ENCODE measurements at places on chromosomes 5 and 9.

- no peak overlapping the region for H3K4me3 ChIP-seq
- H3K27me3 ChIP-seq, result no peaks in the 10 kb centered on the region
- H3K27ac ChIP-seq, result no peak overlapping the region
- DNase-seq, result peak; percentile 56
- H3K4me1 ChIP-seq, result no peaks in the 10 kb centered on the region
Measured at GRCh38 chr5:74919487-74919886, 53.3 kb upstream of the FAM169A start.

DNA sequence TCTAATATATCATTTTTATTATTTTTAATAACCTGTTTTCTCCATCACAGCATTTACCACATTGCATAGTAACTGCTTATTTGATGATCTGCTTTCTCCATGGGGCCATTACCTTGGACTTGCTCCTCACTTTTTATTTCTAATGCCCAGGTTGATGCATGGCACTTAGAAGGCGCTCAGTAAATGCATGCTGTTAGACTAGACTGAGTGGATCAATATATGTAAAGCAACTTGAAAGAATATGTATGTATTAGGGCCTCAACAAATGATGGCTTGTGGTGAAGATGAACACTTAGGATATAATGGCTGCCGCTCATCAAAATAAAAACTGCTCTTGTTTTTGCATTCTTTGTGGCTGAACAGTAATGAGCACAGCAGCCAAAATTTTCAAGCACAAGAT lies 5.8 kb downstream of the DAPK1 start:
- no peaks in the 10 kb centered on the region for H3K27me3 ChIP-seq
- DNase-seq, result no peak
- no peaks in the 10 kb centered on the region for H3K36me3 ChIP-seq

- H3K4me3 ChIP-seq, result peak overlapping the region; percentile 83
- no peaks in the 10 kb centered on the region for H3K36me3 ChIP-seq
- peak overlapping the region; percentile 63 for H3K27ac ChIP-seq
- peaks cover 3% of the 10 kb centered on the region for H3K4me1 ChIP-seq
- DNase-seq, result peak; percentile 47
- H3K27me3 ChIP-seq, result peaks cover 37% of the 10 kb centered on the region
Measured at GRCh38 chr9:110048976-110049698, 158.8 kb downstream of the C9orf152 start.

GRCh38 chr5:68286612-68286912 lies 71.0 kb downstream of the PIK3R1 start:
- peak overlapping the region; percentile 60 for H3K27ac ChIP-seq
- peaks cover 23% of the 10 kb centered on the region for H3K4me1 ChIP-seq
- H3K27me3 ChIP-seq, result no peaks in the 10 kb centered on the region
- H3K36me3 ChIP-seq, result peaks cover 14% of the 10 kb centered on the region
- no peak for DNase-seq
- no peak overlapping the region for H3K4me3 ChIP-seq

DNA sequence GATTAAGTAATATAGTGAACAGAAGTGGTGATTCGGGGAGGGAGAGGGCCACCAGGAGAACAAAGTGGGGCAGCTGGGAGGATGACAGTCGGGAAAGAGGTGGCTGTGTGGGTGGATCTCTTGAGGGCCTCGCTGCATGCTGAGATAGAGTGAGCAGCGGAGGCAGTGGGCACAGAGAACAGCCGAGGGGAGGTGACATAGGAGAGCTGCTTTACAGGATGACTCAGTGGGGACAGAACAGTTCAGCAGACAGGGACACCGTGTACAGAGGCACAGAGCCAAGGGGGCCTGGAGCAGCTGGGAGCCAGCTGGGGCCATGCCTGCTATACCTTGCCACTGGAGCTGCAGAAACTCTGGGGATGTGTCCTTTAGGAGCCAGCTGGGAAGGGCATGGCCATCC lies 273.9 kb downstream of the GADD45G start:
- no peak overlapping the region for H3K4me3 ChIP-seq
- H3K27ac ChIP-seq, result peak overlapping the region; percentile 77
- DNase-seq, result no peak
- H3K36me3 ChIP-seq, result no peaks in the 10 kb centered on the region
- H3K4me1 ChIP-seq, result peaks cover 5% of the 10 kb centered on the region

DNA sequence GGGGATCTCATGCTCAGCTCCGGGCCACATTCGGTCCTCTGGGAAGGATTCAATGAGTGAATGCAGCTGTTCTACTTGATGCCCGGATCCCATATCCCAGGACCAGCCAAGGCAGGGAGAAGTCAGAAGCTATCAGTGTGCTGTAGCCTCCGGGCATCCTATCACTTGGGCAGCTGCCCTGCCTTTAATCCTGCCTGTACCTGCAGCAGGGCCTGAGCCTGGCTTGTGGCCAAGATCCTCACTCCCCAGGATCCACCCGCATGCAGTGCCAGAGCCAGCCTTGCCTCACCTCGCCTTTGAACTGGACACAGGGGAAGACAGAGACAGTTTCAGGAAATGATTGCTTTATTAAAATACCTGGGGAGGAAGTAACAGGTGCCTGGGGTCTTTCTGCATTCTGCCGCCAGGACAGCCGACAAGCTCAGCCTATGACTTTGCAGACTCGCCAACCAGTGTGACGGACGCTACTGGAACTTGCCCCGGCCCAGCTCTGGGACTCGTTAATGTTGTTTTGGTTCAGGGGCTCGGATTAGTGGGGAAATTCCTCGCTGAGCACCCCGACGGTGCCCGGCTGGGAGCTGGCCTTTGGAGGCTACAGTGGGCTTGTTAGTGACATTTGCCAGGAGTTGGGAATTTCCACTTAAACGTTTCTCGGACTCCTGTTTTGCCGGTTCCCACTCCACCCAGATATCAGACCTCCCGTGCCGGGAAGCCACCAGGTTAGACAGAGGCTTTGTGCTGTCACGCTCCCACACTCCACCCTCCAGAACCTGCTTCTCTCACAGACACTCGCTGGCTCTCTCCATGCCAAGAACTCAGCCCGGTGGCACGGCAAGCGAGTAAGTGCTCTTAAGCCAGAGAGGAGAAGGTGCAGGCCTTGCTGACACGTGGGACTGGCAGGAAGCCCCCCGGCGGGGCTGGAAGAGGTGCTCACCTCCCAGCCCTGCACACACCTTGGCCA lies 721 bp downstream of the PTGES start:
- H3K4me3 ChIP-seq, result peak overlapping the region; percentile 35
- no peak overlapping the region for H3K27ac ChIP-seq
- no peaks in the 10 kb centered on the region for H3K36me3 ChIP-seq
- DNase-seq, result peak; percentile 37

DNA sequence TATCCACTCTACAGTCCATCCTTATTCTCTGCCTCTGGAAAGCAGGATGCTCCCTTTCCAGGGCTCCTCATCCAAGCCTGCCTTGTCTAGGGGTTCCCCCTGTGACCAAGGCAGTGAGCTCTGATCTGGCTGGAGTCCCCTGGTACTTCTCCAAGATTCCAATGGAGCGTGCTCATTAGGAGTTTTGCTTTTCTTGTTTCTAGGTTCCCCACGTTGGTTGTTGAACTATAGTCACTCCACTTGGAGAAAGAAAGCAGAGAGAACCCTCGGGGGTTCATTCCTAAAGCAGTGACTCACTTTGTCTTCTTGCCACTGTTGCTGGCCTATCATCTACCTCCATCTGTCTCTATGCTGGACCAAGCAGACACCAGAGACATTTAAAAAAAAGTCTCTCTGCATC lies 192.6 kb downstream of the TLE4 start:
- H3K36me3 ChIP-seq, result no peaks in the 10 kb centered on the region
- no peak overlapping the region for H3K27ac ChIP-seq
- no peak overlapping the region for H3K4me3 ChIP-seq
- DNase-seq, result no peak
- H3K4me1 ChIP-seq, result no peaks in the 10 kb centered on the region

DNA sequence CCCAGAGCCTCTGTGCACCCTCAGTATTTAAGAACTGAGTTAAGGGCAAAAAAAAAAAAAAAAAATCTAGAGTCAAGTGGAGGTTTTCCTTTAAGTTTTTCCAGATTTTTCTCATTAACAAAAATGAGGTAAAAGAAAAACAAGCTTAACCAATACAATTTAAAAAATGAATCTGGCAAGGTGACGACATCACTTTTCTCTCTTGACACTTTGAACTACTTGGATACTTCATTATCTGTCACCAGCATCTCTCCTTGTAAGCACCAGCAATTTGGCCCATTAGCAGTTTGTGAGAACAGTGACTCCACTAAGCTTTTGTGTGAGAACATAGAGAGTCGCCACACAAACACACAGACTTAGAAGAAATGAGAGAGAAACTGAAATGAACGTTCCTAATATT lies 345.7 kb upstream of the SLC30A5 start:
- no peak for DNase-seq
- H3K4me3 ChIP-seq, result no peak overlapping the region
- H3K36me3 ChIP-seq, result no peaks in the 10 kb centered on the region
- no peaks in the 10 kb centered on the region for H3K4me1 ChIP-seq
- no peaks in the 10 kb centered on the region for H3K27me3 ChIP-seq

- no peaks in the 10 kb centered on the region for H3K36me3 ChIP-seq
- no peak overlapping the region for H3K4me3 ChIP-seq
- no peak for DNase-seq
- no peaks in the 10 kb centered on the region for H3K4me1 ChIP-seq
- no peaks in the 10 kb centered on the region for H3K27me3 ChIP-seq
- H3K27ac ChIP-seq, result no peak overlapping the region
Measured at GRCh38 chr9:135624282-135624681, 15.1 kb downstream of the GLT6D1 start.

DNA sequence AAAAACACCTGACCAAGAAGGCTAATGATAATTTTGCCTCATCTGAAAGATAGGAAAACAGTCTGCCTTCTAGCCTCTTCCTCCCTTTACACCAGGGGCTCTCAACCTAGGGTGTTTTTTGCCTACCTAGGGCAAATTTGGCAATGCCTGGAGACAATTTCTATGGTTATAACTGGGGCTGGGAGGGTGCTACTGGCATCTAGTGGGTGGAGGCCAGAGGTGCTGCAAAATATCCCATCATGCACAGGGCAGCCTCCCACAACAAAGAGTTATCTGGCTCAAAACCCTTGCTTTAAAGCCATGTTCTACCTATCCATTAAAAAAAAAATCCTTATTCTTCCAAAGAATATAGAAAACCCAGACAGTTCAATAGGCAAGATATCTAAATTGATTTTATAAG lies 45.0 kb upstream of the NR3C1 start:
- no peak overlapping the region for H3K27ac ChIP-seq
- no peaks in the 10 kb centered on the region for H3K27me3 ChIP-seq
- no peaks in the 10 kb centered on the region for H3K36me3 ChIP-seq
- no peaks in the 10 kb centered on the region for H3K4me1 ChIP-seq
- H3K4me3 ChIP-seq, result no peak overlapping the region
- DNase-seq, result no peak

GRCh38 chr5:54868511-54869483 lies 116.6 kb downstream of the ESM1 start:
- no peaks in the 10 kb centered on the region for H3K36me3 ChIP-seq
- H3K4me3 ChIP-seq, result no peak overlapping the region
- H3K4me1 ChIP-seq, result no peaks in the 10 kb centered on the region
- no peak for DNase-seq

- H3K4me1 ChIP-seq, result no peaks in the 10 kb centered on the region
- no peak overlapping the region for H3K27ac ChIP-seq
- no peak overlapping the region for H3K4me3 ChIP-seq
- H3K27me3 ChIP-seq, result no peaks in the 10 kb centered on the region
- no peak for DNase-seq
Measured at GRCh38 chr5:9198394-9198793, 347.5 kb downstream of the SEMA5A start.

DNA sequence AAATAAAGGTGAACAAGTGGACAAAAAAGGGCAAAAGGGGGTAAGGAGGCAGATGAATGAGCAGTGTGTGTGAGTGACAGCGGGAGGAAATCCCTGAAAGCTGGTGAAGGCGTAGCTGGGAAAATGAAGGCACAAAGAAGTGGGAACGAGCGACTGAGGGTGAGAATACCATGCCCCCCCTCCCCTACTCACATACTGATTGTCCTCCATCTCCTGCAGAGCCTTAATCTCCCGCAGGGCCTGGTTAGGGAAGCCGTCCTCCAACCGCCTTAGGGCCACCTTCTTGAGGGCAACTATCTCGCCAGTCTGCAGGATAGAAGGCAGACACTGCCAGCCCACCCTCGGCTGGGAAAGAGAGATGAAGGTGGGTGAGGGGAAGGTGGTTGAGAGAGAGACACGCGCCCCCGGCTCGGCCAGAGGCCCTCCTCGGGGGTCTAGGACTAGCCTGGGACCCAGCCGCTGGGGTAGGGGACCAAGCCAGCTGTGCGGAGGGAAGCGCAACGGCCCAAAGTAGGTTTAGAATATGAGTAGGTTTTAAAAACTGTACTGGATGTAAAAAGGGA lies 522 bp downstream of the CDK20 start:
- no peak for DNase-seq
- H3K4me3 ChIP-seq, result peak overlapping the region; percentile 39
- no peaks in the 10 kb centered on the region for H3K4me1 ChIP-seq
- no peaks in the 10 kb centered on the region for H3K27me3 ChIP-seq
- no peaks in the 10 kb centered on the region for H3K36me3 ChIP-seq

DNA sequence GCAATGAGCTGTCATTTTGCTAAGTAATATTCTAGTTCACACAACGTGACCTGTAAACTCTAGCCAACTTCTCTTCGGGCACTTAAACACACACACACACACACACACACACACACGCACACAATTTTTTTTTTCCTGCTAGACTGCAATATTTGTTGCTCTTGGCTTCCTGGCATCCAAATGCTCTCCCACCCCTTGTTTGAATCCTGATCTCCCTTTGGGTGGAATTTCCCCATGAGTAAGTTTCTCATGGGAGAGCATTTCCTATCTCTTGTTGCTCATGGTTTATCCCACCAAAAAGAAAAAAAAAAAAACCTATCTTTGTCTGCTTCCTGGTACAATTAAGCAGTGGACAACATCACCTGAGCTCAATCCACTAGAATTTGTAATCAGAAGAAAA lies 54.7 kb upstream of the TSLP start:
- no peaks in the 10 kb centered on the region for H3K4me1 ChIP-seq
- H3K27ac ChIP-seq, result no peak overlapping the region
- no peak overlapping the region for H3K4me3 ChIP-seq

- no peaks in the 10 kb centered on the region for H3K36me3 ChIP-seq
- H3K27ac ChIP-seq, result no peak overlapping the region
- no peaks in the 10 kb centered on the region for H3K4me1 ChIP-seq
Measured at GRCh38 chr5:6430418-6431028, 18.1 kb upstream of the UBE2QL1 start.

DNA sequence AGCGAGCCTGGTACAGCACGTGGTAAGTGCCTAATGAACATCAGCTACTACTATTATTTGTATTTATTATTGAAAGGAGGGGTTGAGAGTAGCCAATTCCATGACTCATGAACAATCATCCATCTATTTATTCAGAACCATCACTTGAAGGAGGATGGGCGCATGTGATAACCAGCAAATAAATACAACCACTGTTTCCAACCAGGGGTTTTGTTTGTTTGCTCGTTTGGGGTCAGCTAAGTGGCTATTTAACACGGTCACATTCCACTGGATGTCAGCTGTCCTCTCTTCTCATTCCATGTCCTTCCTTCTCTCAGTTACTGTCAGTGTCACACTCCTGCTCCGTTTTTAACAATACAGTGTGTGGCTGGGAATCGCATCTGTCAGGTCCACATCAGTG lies 8.6 kb downstream of the RAPGEF1 start:
- DNase-seq, result no peak
- H3K27me3 ChIP-seq, result no peaks in the 10 kb centered on the region
- no peaks in the 10 kb centered on the region for H3K36me3 ChIP-seq
- H3K4me3 ChIP-seq, result no peak overlapping the region
- H3K4me1 ChIP-seq, result peaks cover 47% of the 10 kb centered on the region

GRCh38 chr9:72038408-72038807 lies 22.0 kb downstream of the C9orf57 start:
- DNase-seq, result no peak
- peaks cover 38% of the 10 kb centered on the region for H3K4me1 ChIP-seq
- H3K4me3 ChIP-seq, result no peak overlapping the region
- no peaks in the 10 kb centered on the region for H3K36me3 ChIP-seq
